ENCODE measurements at places on chromosomes 4 and X.

DNA sequence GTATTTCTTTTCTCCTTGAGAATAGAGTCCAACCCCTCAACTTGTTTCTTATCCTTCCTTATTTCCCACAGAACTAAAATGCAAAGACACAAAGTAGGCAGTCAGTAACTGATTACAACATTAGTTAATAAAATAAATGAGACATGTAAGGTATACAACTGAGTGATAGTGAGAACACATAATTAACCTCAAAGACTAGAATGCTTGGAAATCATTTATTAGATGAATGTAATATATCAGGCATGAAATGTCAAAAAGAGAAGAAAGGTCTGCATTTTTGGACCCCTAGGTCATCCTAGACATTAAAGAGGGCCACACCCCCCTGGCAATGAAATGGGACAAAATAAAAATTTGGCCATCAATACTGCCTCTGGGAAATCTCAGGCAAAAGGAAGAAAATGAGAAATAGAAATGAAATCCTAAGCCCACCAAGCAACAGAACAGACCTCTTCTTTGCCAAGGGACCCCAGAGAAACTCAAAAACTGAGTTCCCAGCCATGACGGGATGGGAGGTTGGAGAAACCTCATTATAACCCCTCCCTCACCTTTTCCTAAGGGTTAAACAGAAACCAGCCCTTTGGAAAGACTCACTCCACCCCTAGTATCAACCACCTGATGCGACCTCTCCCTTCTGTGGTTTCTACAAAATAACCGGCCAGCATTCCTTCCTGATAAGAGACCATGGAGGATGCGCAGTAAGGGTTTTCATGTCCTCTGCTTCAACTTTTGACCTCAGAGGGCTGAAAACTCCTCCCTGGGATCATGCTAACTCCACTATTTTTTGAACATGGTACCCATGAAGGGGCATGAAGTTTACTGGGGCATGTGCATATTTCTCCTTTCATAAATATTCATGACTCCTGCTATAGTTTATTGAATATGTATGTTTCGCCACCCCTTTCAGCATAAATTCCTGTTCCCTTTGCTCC is 90.0 kb upstream of the EXOC1L start:
- no peak for DNase-seq

DNA sequence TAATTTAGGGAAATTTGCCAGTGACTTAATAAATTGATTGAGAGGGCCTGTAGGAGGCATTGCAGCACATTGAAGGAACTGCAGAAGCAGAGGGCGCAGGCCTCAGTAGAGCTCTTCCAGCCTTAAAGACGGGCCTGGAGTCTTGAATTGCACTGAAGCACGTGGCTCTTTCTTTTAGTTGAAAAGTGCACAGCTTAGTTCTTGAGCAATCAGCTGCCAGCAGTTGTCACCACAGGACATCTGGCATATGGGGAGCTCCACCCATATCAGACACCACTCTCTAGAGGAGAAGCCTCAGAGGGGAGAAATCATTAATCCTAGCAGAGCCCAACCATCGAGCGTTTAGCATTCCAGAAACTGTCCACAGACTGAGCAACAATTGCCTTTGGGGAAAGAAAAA is 16.0 kb upstream of the FGF16 start:
- DNase-seq: peak; percentile 44

GRCh38 chr4:59217910-59218631 is 1982.1 kb upstream of the ADGRL3 start:
- no peak for DNase-seq

DNA sequence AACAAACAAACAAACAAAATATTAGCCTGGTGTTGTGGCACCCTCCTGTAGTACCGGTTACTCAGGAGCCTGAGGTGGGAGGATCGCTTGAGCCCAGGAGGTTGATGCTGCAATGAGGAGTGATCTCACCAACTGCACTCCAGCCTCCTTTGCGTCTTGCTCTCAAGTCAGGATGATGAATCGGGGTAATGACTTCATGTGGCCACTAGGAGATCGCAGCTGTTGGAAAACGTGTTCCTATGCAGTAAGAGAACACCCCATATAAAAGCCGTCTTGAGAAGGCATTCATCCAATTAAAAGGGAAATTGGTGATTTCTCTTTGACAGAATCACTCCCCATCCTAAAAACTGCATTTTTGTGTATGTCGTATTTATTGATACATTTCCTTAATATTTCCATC is 6.9 kb downstream of the CCNB3 start:
- DNase-seq: peak; percentile 2

GRCh38 chr4:175947117-175947722 is 118.4 kb upstream of the WDR17 start:
- peak; percentile 14 for DNase-seq

- peak; percentile 36 for DNase-seq
These were observed 2.4 kb downstream of the SPRY1 start for GRCh38 chr4:123398853-123399626.

All from inflammatory macrophage treated with lipopolysaccharide for 1 hour (primary cell).